Suppressor macrophage (primary cell): ENCODE measurements at places on chromosomes 13 and 19.

DNA sequence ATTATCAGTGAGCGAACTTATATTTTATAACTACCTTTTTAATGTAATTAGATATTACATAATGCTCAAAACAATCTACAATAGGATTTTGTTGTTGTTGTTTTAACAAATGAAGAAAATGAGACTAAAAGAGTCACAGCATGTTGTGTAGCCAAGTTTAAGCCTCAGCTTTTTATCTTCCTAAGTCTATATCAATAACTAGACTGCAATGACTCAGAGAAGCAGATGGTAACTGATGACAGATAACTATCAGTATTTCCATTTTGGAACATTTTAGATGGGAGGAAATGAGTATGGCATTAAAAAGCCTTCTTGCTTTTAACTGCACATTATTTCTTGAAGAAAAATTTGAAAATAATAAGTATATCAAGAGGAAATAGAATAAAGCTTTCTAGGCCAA is 825.2 kb downstream of the SLITRK1 start:
- no peak for DNase-seq

- no peak for DNase-seq
Observed at GRCh38 chr19:4774136-4774535, 17.4 kb upstream of the FEM1A start.

- DNase-seq, result no peak
Observed at GRCh38 chr19:30132343-30133075, 190.5 kb downstream of the URI1 start.

GRCh38 chr19:35130761-35131720 is 3.8 kb downstream of the LGI4 start:
- no peak for DNase-seq

GRCh38 chr19:45086480-45086879 is 6.5 kb upstream of the PPP1R37 start:
- DNase-seq, result no peak

DNA sequence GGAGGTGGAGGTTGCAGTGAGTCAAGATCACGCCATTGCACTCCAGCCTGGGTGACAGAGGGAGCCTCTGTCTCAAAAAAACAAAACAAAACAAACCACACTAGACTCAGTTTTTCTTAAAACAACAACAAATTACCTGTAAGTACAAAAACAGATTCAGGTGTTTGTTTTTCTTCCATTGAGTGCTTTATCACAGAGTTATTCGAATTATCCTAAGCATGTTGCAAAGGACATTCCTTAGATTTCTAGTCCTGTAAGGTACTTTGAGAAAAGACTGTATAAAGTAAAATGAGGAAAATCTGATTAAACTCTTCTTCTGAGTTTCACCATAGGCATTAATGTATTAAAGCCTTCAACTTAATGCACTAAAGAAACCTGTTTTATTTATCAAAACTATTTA is 2.2 kb upstream of the EEF1AKMT1 start:
- no peak for DNase-seq
